Left ventricle myocardium inferior (tissue), 1 donor: ENCODE measurements at places on chromosomes 11 and 22. TPM values are rescaled to one million over a fixed set of nuclear protein-coding genes. Genes with fewer than 3 reads are reported as not detected.

DNA sequence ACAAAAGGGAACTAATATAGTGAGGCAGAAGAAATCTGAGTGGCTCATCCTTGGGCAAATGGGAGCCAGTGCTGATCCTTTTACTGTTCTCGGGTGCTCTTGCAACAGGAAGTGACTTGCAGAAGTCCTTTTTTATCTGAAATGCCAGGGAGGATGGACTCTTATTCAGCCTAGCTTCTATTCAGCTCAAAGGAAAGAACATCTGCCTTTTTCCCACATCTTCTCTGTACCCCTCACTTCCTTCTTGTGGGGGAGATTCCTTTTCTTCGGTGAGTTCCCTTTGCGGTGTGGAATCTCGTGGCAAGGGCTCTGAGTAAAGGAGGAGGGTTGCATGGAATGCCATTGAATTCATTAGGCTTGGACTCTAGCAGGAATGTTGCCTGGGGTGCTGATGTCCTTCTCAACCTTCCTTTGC lies 76.2 kb downstream of the ZBTB16 start:
- H3K27ac ChIP-seq: peak overlapping the region; percentile 81
- DNase-seq: no peak
- H3K36me3 ChIP-seq: peaks cover 7% of the 10 kb centered on the region
- no peaks in the 10 kb centered on the region for H3K27me3 ChIP-seq

- no peaks in the 10 kb centered on the region for H3K4me1 ChIP-seq
- H3K36me3 ChIP-seq: no peaks in the 10 kb centered on the region
- DNase-seq: no peak
- H3K27me3 ChIP-seq: peaks cover 7% of the 10 kb centered on the region
These were observed 5.9 kb upstream of the OR52L1 start for GRCh38 chr11:5992604-5993251.

DNA sequence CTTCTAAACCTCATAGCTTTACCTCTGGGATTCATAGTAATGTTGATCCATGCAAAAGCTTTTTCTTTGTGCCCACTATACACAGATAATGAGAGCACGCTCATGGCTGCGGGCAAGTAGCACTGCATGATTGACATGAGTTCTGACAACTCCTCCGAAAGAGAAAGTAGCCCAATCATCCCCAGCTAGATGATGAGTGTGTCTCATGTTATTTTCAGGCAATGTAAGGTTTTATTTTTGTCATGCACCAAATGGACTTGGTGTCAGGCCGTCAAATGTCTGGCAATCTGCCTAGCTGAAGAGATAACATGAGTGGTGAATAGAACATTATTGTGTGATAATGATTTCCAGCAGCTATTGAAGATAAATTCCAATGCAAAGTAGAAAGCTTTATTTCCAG lies 662.6 kb downstream of the NTM start:
- H3K36me3 ChIP-seq: no peaks in the 10 kb centered on the region
- no peak overlapping the region for H3K4me3 ChIP-seq
- no peak overlapping the region for H3K27ac ChIP-seq
- DNase-seq: no peak
- H3K4me1 ChIP-seq: peaks cover 6% of the 10 kb centered on the region
- H3K27me3 ChIP-seq: no peaks in the 10 kb centered on the region

DNA sequence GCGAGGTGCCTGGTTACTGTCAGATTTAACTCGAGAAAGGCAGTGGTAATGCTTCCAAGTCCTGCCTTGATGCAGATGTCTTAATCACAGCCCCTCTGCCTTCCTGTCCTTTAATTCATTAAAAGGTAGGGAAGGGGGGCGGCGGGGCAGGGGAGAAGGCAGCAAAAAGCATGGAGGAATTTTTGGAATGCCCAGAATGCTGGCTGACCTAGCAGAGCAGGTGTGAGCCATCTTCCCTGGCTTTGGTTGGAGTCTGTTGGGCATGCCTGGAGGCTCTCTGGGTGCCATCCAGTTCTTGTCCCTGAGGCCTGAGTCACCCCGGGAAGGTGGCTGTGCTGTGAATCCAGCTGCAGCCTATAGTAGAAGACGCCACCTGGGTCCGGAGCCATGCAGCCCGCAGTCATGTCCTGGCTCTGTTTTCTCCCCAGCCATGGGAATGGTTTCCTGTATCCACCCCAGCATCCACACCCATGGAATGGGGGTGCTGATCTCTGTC lies 15.6 kb downstream of the KIAA1671 start:
- H3K27ac ChIP-seq: peak overlapping the region; percentile 90

- peak overlapping the region; percentile 98 for H3K27ac ChIP-seq
- no peaks in the 10 kb centered on the region for H3K27me3 ChIP-seq
- peaks cover 51% of the 10 kb centered on the region for H3K4me1 ChIP-seq
- no peaks in the 10 kb centered on the region for H3K36me3 ChIP-seq
- peak overlapping the region; percentile 89 for H3K4me3 ChIP-seq
- peak; percentile 41 for DNase-seq
These were observed 553 bp upstream of the USP47 start for GRCh38 chr11:11841116-11841722.

GRCh38 chr11:49851971-49852389 lies 100.2 kb upstream of the OR4C13 start:
- H3K36me3 ChIP-seq: no peaks in the 10 kb centered on the region
- no peak overlapping the region for H3K27ac ChIP-seq
- no peak for DNase-seq
- no peaks in the 10 kb centered on the region for H3K4me1 ChIP-seq

- DNase-seq: peak; percentile 25
- no peaks in the 10 kb centered on the region for H3K36me3 ChIP-seq
- peaks cover 11% of the 10 kb centered on the region for H3K27me3 ChIP-seq
- no peak overlapping the region for H3K27ac ChIP-seq
- no peak overlapping the region for H3K4me3 ChIP-seq
These were observed 310.1 kb upstream of the SORL1-AS1 start for GRCh38 chr11:121762820-121763219.

- no peak for DNase-seq
- H3K4me3 ChIP-seq: no peak overlapping the region
- no peak overlapping the region for H3K27ac ChIP-seq
- peaks cover 24% of the 10 kb centered on the region for H3K4me1 ChIP-seq
These were observed 78.7 kb downstream of the BDNF start for GRCh38 chr11:27621405-27622161.

DNA sequence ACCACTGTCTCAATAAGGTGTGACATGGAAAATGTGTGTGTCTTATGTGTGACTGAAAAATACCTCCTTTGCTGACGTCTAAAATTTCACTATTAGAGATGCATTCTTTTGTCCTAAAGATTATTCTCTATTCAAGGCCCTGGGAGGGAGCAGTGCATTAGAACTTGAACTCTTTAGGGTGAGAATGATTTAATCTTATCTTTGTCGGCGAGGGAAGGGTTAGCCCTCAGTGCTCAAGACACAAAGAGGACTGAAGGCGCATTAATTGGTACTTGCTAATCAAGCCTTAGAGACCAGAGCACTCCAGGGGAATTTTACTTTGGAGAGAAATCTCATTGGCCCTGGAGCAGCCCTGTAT lies 29.8 kb upstream of the PLET1 start:
- no peaks in the 10 kb centered on the region for H3K27me3 ChIP-seq
- no peak for DNase-seq
- no peaks in the 10 kb centered on the region for H3K36me3 ChIP-seq
- peak overlapping the region; percentile 78 for H3K4me3 ChIP-seq
- peak overlapping the region; percentile 84 for H3K27ac ChIP-seq

GRCh38 chr11:65787649-65788622 lies 1.1 kb downstream of the OVOL1 start:
- peaks cover 24% of the 10 kb centered on the region for H3K4me1 ChIP-seq
- H3K4me3 ChIP-seq: peak overlapping the region; percentile 51
- no peaks in the 10 kb centered on the region for H3K36me3 ChIP-seq
- no peak for DNase-seq
- peaks cover 91% of the 10 kb centered on the region for H3K27me3 ChIP-seq

GRCh38 chr11:116869610-116870009 lies 32.2 kb upstream of the APOA1 start:
- H3K36me3 ChIP-seq: peaks cover 47% of the 10 kb centered on the region
- H3K27ac ChIP-seq: no peak overlapping the region
- no peak overlapping the region for H3K4me3 ChIP-seq
- H3K4me1 ChIP-seq: peaks cover 95% of the 10 kb centered on the region
- no peak for DNase-seq

DNA sequence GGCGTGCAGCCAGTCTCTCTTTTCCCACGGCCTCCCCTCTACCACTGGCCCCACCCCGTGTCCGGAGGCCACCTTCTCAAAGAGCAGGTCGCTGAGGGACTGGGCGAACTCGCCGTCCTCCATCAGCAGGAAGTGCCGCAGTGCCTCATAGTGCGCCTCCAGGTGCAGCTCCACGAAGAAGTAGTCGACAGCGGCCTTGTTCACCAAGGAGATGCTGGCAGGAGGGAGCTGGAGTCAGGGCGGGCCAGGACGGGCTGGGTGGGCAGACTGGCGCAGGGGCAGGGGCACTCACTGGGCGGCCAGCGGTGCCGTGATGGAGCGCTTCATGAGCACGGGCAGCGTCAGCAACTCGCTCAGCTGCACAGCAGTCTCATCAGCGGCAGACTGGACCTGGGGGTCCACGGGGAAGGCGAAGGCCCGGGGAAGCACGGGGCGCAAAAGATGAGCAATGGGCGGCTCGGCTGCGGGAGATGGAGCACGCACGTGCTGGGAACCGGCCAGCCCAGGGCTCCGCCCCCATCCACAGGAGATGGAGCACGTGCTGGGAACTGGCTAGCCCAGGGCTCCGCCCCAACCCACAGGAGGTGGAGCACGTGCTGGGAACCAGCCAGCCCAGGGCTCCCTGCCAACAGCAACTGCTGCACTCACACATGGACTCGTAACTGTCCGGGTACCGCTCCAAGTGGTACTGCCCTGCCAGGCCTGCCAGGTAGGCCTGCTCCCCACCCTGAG lies 18.4 kb downstream of the SELENOO start:
- no peak overlapping the region for H3K27ac ChIP-seq
- H3K27me3 ChIP-seq: no peaks in the 10 kb centered on the region
- DNase-seq: peak; percentile 89
- no peak overlapping the region for H3K4me3 ChIP-seq
- peaks cover 30% of the 10 kb centered on the region for H3K4me1 ChIP-seq

- H3K27me3 ChIP-seq: no peaks in the 10 kb centered on the region
- no peaks in the 10 kb centered on the region for H3K4me1 ChIP-seq
- H3K36me3 ChIP-seq: peaks cover 42% of the 10 kb centered on the region
- DNase-seq: no peak
- H3K27ac ChIP-seq: no peak overlapping the region
- no peak overlapping the region for H3K4me3 ChIP-seq
These were observed 53.7 kb downstream of the RDX start for GRCh38 chr11:110242746-110243145.

DNA sequence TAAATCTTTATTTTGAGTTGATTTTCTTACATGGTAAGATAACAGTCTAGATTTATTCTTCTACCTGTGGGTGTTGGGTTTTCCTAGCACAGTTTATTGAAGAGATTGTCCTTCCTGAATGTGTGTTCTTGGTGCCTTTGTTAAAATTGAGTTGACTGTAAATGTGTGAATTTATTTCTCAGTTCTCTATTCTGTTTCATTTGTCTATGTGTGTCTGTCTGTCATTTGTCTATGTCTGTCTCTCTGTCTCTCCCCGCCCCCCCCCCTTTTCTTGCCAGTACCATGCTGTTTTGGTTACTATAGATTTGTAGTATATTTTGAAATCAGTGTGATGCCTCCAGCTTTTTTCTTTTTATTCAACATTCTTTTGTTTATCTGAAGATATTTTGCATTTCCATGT lies 114.7 kb upstream of the SERPIND1 start:
- H3K36me3 ChIP-seq: no peaks in the 10 kb centered on the region
- H3K4me1 ChIP-seq: no peaks in the 10 kb centered on the region
- no peak for DNase-seq

DNA sequence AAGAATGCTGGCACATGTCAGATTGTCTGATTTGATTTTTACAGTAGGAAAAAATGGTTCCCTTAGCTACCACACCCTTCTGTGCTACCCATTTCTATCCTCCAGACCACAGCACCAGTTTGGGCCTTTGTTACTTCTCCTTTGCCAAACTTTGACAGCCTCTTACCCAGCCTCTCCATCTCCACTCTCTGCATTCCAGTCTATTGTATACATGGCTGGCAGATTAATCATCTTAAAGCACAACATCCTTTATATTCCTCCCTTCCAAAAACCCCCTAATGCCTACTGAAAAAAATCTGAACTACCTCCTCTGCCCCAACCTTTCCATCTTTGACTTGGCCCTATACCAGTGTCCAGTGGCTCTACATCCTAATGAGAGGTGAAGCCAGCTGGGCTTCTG lies 10.8 kb upstream of the PANX1 start:
- no peaks in the 10 kb centered on the region for H3K36me3 ChIP-seq
- H3K27ac ChIP-seq: no peak overlapping the region

GRCh38 chr11:45386972-45387371 lies 100.8 kb upstream of the SYT13 start:
- H3K4me1 ChIP-seq: no peaks in the 10 kb centered on the region
- H3K27ac ChIP-seq: no peak overlapping the region
- no peaks in the 10 kb centered on the region for H3K36me3 ChIP-seq
- peaks cover 84% of the 10 kb centered on the region for H3K27me3 ChIP-seq
- DNase-seq: no peak

GRCh38 chr11:109958821-109959166 lies 134.4 kb upstream of the ZC3H12C start:
- peaks cover 10% of the 10 kb centered on the region for H3K4me1 ChIP-seq
- no peak for DNase-seq
- no peaks in the 10 kb centered on the region for H3K36me3 ChIP-seq
- no peak overlapping the region for H3K4me3 ChIP-seq

DNA sequence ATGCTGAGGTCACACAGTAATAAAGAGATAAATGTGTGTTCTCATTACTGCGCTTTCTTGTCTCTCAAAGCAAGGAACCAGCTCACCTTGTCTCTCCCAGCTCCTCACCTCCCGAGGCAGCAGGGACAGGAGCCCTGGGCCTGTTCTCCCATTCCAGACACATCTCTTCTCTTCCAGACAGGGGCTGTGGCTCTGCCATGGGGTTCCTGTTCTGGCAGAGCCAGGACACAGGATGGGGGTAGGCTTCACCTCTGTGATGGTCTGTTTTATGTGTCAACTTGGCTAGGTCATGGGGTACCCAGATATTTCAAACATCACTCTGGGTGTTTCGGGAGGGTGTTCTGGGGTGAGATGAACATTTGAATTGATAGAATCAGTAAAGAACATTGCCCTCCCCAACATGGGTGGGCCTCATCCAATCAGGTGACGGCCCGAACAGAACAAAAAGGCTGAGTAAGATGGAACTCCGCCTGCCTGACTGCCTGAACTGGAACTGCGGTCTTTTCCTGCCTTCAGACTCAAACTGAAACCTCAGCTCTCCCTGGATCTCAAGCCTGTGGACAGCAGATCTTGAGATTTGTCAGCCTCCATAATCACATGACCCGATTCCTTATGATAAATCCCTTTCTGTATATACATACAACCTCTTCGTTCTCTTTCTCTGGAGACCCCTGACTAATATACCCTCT lies 2.0 kb upstream of the VSIG10L2 start:
- no peak overlapping the region for H3K4me3 ChIP-seq
- peaks cover 17% of the 10 kb centered on the region for H3K4me1 ChIP-seq
- no peaks in the 10 kb centered on the region for H3K36me3 ChIP-seq
- peaks cover 19% of the 10 kb centered on the region for H3K27me3 ChIP-seq
- no peak overlapping the region for H3K27ac ChIP-seq

- H3K36me3 ChIP-seq: no peaks in the 10 kb centered on the region
- no peak overlapping the region for H3K27ac ChIP-seq
- peaks cover 20% of the 10 kb centered on the region for H3K4me1 ChIP-seq
- H3K27me3 ChIP-seq: peaks cover 9% of the 10 kb centered on the region
- H3K4me3 ChIP-seq: no peak overlapping the region
These were observed 335.0 kb downstream of the CADM1 start for GRCh38 chr11:115169251-115169650.

GRCh38 chr11:65243797-65244196 lies 18.0 kb upstream of the POLA2 start:
- no peaks in the 10 kb centered on the region for H3K27me3 ChIP-seq
- no peak for DNase-seq
- H3K4me3 ChIP-seq: no peak overlapping the region
- H3K4me1 ChIP-seq: no peaks in the 10 kb centered on the region

Gene CD6
- total RNA-seq: 0.47 TPM

Gene HORMAD2
- not detected for total RNA-seq

Gene PRG3
- not detected for total RNA-seq

Gene SEPTIN5
- 141 TPM for total RNA-seq

Gene OR10D3
- not detected for total RNA-seq

Gene CARNS1
- total RNA-seq: 14.5 TPM

Gene SCGB2A2
- total RNA-seq: not detected
